NCI-H748 treated with DMSO at 0.1 percent for 48 hours (cell line): ENCODE measurements at places on chromosomes 3 and 15.

DNA sequence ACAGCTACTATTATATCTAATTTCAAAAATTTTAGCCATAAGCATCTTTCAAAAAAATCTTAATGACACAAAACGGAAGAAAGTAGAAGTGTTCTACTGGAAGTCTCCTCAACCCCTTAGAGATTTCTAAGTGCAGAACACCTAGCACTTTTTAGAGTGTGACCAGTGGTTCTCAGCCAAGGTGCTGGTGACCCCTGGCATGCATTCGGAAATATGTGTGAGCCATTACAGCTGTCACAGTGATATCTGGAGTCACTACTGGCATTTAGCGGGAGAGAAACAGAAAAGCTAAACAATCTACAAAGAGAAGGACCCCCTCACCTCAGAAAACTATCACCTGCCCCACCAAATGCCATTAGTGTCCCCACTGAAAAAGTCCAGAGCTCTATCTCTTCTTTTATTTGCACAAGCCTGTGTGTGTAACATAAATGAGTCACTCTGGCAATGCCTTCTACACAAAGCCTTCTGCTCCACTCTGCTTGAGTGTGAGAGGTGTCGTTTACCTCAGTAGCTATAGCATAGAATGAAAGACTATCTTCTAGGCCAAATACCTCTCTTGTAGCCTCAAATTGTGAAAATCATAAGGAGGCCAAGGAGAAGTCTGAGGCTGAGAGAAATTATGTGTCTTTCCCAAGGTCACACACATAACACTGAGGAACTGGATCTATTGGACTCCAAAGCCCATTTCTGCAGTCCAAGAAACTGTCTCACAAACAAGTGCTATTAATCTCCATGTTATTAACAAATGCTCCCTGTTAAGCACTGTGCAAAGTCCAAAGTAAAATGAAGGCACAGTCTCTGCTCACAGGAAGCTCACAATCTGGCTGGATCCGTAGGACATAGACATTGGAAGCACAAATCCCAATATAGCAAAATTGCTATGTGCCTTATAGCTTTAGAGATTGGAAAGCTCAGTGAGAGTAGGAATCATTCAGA is 28.5 kb upstream of the KCNMB2 start:
- DNase-seq: no peak

GRCh38 chr3:20064796-20065564 is 24.7 kb downstream of the KAT2B start:
- DNase-seq: no peak

DNA sequence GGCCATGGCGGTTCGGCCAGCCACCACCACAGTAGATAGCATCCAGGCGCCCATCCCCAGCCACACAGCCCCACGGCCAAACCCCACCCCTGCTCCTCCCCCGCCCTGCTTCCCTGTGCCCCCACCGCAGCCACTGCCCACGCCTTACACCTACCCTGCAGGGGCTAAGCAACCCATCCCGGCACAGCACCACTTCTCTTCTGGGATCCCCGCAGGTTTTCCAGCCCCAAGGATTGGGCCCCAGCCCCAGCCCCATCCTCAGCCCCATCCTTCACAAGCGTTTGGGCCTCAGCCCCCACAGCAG is 29.5 kb downstream of the PTPN23 start:
- DNase-seq: no peak

DNA sequence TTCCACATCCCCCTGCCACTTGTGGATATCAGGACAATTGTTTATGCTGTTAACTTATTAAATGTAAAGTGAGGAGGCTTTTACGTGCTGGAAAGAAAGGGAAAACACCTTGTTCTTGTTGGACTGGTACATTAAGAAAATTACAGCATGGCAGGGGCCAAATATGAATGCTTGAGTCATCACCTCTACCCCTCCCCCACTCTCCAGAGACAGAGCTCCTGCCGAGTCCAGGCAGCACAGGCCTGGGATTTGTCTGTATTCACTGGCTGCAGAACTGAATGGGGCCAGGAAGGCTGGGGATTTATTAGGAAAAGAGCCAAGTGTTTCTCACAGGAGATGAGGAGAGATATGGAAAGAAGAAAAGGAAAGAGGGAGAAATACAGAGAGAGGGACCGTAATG is 308.9 kb downstream of the EPHB1 start:
- DNase-seq: no peak

GRCh38 chr3:72666447-72666755 is 181.8 kb downstream of the SHQ1 start:
- DNase-seq: no peak

DNA sequence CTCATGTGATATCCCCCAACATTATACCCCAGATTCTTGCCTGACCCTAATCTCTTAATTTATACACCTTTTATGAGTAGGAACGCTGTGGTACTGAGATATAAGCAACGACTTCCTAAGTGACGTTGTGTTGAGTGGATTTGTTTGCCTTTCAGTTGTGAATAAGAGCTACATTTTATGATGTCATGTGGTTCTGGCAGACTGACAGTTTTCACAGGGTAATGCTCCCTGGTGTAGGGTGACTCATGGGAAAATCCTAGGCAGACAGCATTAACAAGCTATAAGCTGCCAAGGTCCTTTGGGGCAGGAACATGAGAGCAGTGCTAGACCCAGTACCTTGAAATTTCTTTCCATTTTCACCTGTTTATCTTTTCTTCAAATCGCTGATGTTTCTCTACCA is 11.2 kb downstream of the C3orf52 start:
- peak; percentile 19 for DNase-seq

GRCh38 chr3:74535281-74535680 is 79.2 kb downstream of the CNTN3 start:
- no peak for DNase-seq

GRCh38 chr3:124424396-124424795 is 305.9 kb upstream of the UMPS start:
- DNase-seq: no peak

- no peak for DNase-seq
These were observed 83.5 kb downstream of the FOXB1 start for GRCh38 chr15:60087561-60087960.

- DNase-seq: no peak
These were observed 4.4 kb downstream of the PAK6 start for GRCh38 chr15:40243126-40243810.

DNA sequence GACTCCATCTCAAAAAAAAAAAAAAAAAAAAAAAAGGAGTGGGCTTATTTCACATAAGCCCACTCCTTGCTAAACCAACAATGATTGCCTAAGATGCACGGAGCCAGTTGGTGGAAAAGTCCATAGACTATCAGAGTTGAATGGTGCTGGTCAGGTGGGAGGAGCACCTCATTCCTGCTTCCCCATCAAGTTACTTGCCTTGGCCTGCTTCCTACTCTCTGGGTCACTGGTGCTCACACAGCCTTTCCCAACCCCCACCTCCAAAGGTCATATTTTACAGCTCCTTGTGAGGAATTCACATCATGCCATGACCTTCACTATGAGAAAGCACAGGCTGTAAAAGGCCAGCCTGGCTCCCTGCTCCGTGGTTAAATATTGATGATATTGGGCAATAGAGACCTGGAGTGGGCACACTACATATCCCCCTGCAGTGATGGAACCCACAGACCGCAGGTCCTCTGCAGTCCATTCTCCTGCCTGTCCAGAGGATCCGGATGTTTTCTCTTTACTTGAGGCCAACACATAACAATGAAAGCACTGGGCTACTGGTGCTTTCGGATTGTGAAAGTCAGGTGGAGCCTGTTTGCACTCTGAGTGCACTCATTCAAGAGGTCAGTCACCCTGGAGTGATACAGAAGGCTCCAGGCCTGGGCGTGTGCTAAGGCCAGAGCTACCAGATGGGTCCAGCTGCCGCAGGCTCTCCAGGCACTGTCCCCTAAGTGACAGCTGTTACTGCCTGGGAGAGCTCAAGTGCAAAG is at the start of gene SLC51B:
TSS of gene SLC51B (plus strand) at position 664 of the 758 bp plus-strand sequence. CDS start 4,618 bp downstream, outside the sequence.
- no peak for DNase-seq

- no peak for DNase-seq
These were observed 201.9 kb downstream of the PDCD6IP start for GRCh38 chr3:34000301-34000700.

GRCh38 chr15:67172172-67172571 is 82.3 kb downstream of the AAGAB start:
- no peak for DNase-seq

DNA sequence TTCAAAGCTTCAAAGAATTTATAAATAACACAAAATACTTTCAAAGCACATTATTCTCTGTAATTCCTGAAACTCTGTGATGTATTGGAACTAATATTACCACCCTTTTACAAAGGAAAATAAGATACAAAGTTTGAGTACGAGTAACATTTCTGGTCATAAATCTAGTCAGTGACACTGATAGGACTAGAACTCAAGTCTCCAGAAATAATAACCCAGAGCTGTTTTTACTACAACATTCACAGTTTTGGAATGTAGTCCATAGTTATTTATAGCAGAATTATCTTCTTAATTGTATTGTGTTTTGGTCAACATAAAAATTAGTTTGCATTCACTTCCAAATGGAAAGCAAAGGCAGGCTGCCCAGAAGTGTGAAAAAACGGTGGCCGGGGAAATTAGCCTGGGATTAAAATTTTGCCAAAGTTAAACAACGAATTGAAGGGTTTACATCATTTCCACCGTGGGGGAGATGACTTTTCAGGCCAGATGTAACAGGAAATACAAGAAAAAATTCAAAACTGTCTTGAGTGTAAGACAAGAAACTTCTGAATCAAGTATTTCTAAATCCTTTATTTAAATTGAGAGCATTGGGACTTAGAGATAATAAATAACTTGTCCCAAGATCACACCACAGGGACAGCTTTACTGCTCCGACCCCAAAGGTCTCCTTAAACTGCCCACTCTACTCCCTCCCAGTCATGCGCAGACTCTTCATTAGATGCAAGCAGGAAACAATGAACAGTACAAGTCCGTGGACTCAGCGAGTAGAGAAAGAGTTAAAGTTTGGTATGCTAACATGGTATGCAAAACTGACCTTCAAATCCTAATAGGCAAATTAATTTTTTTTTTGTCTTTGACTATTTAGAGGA is 74.3 kb upstream of the VGLL4 start:
- DNase-seq: no peak

- no peak for DNase-seq
These were observed 846.1 kb upstream of the CFAP20DC start for GRCh38 chr3:59895972-59896371.

DNA sequence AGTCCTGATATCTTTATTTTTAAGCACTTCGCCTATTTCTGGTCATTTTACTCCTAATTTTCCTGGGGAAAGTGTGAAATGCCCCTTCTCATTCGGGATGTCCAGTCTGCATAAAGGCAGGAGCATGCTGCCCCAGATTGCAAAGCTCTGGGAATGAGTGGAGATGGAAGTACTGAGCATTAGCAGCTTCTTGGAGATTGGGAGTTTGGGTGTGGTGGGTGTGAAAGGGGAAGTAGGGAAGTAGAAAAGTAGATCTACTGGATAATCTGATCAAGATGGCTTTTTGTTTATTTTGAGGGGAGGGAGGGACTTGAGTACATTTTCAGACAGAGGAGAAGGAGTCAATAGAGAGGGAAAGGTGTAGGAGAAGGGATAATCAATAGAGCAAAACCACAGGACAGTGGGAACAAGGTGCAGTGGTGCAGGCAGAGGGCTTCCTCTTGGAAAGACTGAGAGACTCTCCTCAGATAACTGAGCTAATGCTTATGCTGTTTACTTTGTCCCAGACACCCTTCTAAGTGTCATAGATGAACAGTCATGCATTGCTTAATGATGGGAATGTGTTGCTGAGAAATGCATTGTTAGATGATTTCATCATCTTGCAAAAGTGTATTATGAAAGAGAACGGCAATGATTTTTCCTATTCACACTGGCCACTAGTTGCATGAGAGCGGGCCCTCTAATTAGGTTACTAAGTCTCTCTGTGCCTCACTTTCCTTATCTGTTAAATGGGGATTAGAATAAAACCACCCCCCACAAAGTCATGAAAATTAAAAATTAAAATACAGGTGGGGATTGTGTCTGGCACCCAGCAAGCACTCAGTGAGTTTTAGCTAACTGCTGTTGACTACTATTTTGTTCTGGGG is 45.5 kb downstream of the PHLDB2 start:
- no peak for DNase-seq

DNA sequence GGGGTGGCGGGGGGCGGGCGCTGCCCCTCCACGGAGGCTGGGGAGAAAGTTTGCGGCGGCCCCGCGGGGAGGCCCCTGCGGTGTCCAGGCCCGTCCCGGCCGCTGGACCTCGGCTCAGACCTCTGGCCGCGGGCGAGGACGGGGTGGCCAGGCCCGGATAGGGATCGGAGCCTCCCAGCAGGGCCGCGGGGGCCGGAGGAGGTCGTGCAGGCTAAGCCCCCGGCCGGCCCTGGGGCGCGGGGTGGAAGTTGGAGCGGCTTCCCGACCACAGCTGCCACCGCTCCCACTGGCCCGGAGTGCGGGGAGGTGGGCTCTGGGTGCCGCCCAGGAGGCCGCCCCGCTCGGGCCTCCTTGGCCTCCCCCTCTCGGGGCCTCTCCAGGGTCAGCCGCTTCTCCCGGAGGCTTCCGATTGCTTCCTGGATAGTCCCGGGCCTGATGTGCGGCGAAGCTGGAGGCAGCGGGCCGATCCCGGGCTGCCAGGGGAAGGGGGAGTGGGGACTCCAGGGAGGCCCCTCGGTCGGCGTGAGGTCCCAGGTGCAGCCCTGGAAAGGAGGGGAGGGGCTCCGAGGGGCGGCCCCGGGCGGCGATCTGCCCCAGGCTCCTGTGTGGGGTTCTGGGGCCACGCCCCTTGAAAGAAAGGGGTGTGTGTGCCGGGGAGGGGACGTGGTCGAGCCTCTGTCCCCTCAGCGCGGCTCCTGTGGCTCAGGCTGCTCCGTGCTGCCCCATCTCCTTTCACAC is 907 bp downstream of the PLXNA1 start:
- DNase-seq: no peak

DNA sequence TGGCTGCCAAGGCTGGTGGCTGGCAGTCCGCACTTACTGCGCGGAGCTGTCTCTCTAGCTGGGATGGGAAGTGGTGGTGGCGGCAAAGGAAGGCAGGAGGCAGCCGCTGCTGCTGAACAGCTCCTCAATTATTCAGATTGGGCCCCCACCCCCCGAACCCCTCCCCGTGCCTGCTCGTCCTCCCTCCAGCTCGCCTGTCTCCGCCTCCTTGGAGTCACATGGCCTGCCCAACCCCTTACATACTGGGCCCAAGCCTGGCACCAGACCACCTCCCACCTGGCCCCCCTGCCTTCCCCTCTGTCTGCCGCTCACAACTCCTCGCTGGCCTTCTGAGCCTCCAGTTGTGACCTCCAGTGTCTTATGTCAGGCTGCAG is at the start of gene SLC7A14:
TSS of gene SLC7A14 (minus strand) at position 139 of the 374 bp plus-strand sequence. CDS start 59,139 bp downstream, outside the sequence.
- no peak for DNase-seq

GRCh38 chr3:169026543-169027182 is 636.8 kb downstream of the MECOM start:
- DNase-seq: no peak

- no peak for DNase-seq
These were observed 24.3 kb downstream of the CLDN11 start for GRCh38 chr3:170442947-170443346.

DNA sequence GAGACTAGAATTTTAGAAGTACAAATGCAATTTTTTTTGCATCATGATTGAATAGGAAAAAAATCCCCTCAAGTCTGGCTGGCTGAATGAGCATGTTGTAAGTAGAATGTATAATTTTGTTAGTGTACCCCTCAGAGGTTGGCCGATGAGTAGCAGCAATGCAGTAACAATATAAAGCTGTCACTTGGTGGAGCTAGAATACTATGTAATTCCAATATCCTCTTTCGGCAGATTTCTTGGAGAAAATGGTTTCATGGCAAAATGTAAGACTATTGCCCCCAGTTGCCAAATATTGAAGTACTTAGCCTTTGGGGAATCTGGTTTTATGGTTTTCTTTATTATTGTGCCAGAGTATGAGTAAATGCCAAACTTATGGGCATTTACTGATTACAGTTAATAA is 39.8 kb upstream of the SGO1 start:
- DNase-seq: no peak

- DNase-seq: no peak
These were observed 85.1 kb downstream of the ZBTB20 start for GRCh38 chr3:115062009-115062408.
